ENCODE measurements at places on chromosomes 11 and 22.

DNA sequence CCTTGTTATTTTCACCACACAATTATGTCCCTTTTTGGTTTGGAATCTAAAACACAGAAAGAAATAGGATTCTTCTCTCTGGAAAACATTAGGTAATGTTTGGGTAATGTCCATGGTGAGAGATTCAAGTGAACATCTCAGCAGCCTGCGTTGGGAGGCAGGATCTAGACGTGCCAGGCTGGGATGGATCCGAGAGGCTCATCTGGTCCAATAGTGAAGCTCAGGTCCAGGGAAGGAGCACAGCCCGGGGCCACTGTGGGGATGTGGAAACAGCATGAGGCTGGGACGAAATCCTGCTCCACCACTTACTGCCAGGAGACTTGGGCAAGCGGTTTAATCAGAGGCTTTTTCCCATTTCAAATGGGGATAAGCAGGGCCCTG lies 109.9 kb downstream of the CSNK2A3 start:
- no peak for DNase-seq

- no peak for DNase-seq
Measured at GRCh38 chr11:92636543-92637188, 332.8 kb upstream of the MTNR1B start.

DNA sequence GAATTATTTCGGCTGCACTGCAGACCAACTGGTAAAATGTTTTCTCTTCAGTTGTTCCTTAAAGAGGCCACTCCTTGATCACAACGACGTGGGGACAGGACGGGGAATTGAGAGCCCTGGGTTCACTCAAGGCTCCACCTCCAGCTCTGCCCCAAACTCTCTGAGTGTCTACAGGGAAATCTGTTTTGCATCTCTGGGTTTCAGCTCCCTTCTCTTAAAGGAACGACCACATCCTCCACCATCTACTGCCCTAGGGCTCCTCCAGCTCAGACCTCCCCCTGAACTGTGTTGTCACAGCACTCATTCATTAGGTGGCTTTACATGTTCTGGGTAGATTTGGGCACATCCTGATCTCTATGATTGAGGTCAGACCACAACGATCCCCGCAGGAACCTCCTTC lies 5.1 kb upstream of the PPFIA1 start:
- DNase-seq: no peak

- no peak for DNase-seq
Measured at GRCh38 chr11:8614497-8614896, 20.5 kb upstream of the STK33 start.

- DNase-seq: peak; percentile 65
Measured at GRCh38 chr11:95239871-95240649, 9.1 kb upstream of the SESN3 start.

GRCh38 chr22:50218153-50218995 lies 17.6 kb downstream of the SELENOO start:
- DNase-seq: no peak

- DNase-seq: no peak
Measured at GRCh38 chr11:69111624-69112542, 43.9 kb upstream of the SMIM38 start.

DNA sequence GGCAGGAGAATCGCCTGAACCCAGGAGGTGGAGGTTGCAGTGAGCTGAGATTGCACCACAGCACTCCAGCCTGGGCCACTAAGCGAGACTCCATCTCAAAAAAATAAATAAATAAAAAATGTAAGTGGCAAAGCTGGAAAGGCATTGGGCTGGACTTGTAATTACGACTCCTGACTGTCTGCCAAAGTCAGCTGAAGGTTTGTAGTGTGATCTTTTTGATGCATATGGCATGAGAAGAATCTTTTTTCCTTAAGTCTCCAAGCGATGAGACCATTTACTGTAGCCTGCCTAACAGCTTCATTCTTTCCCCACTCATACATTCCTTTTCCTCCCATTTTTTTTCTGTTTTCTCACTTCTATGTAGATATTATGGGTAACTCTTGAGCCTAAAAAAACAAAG lies 24.8 kb downstream of the CTNND1 start:
- no peak for DNase-seq

GRCh38 chr11:127919206-127920000 lies 668.0 kb downstream of the ETS1 start:
- no peak for DNase-seq

DNA sequence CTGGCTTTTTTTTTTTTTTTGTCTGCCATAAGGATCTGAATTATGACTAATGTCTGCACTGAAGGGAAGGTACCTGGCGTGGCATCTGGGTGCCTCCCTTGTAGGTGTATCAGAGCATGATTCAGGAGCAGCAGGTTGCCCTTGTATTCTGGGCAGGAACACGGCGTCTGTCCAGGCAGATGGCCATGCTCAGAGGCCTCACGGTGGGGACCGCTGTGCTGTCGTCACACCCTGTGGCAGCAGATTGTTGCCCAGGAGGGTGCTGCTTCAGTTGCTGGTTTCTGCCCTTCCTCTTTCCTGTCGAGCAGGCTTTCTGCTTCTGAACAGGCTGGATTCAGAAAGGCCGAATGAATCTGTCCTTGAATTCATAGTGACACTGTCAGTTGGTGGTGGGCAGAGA lies 11.0 kb downstream of the ZNRF3 start:
- no peak for DNase-seq

- DNase-seq: peak; percentile 55
Measured at GRCh38 chr11:113465786-113466185, 9.4 kb downstream of the DRD2 start.

- DNase-seq: no peak
Measured at GRCh38 chr11:44029977-44030911, 17.5 kb upstream of the ACCSL start.

Measured in DMS153 (cell line).